ENCODE measurements at places on chromosomes 2 and 18. TPM values are rescaled to one million over a fixed set of nuclear protein-coding genes. Genes with fewer than 3 reads are reported as not detected.

The UGT1A9 gene
- total RNA-seq = not detected

The SIX3 gene
- total RNA-seq = 1.2 TPM

The EML6 gene
- 6.6 TPM for total RNA-seq

The CD8B2 gene
- total RNA-seq = not detected

The SRD5A2 gene
- total RNA-seq = not detected

The EFEMP1 gene
- total RNA-seq = 0.34 TPM

The PCARE gene
- total RNA-seq = not detected

The RAB31 gene
- 46.9 TPM for total RNA-seq

The GKN1 gene
- not detected for total RNA-seq

DNA sequence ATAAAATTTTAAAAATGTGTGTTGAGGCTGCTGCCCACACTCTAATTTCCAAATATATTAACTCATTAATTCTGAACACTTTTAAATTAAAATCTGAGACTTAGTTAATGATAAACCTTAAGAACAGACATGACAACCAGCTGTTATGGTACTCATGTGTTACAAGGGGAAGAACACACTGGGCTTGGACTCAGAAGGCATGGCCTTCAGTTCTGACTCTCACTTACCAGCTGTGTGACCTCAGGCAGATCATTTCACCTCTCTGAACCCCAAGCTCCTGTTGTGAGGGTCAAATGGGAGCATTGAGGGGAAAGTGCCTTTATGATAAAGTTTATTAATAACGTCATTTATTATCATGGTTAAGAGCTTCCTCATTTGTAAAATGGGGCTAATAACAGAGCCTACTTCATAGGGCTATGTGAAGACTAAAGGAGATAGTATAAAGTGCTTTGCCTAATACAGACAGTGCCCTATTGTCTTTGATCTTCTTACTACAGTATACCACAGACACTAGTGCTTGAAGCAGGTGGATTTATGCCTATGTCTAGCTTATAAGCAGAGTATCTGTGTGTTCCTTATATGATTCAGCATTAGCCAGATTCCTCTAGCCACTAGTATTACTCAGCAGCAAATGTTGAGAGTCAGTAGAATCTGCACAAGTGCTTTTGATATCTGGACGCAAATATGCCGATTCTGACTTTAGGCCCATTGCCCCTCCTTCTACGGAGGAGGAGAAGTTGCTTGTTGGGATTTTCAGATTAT is 99.6 kb downstream of the SGPP2 start:
- H3K4me3 ChIP-seq = no peak overlapping the region
- H3K27ac ChIP-seq = no peak overlapping the region
- DNase-seq = no peak
- H3K36me3 ChIP-seq = no peaks in the 10 kb centered on the region
- peaks cover 4% of the 10 kb centered on the region for H3K4me1 ChIP-seq

DNA sequence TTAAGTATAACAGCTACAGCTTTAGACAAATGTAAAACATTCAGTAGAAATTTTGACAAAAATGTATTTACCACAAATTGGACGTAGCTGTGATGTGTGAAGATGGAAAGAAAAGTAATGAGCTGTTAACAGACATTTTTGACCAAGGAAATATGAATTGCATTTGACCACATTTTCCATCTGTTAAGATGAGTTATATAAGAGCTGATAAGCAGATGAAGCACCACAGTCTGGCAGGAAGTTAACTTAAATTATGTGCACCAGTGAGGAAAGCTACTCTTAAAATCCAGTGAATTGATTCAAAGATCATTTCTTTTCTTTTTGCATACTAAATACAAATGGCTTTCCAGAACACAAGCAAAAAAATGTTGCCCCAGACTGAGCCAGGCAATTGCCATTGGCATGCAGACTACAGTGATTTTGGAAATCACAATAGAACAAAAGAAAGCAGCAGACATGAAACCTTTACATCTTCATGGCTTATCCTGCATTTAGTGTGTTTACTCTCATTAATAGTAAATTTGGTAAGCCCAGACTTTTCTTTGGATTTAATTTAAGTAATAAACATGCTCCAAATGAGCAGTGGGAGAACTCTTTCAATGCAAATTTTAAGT is 493.7 kb downstream of the TMX3 start:
- no peak overlapping the region for H3K4me3 ChIP-seq
- H3K27ac ChIP-seq = no peak overlapping the region
- no peak for DNase-seq
- no peaks in the 10 kb centered on the region for H3K36me3 ChIP-seq
- no peaks in the 10 kb centered on the region for H3K27me3 ChIP-seq

GRCh38 chr2:17800693-17801458 is 15.4 kb upstream of the MSGN1 start:
- H3K27me3 ChIP-seq = peaks cover 11% of the 10 kb centered on the region
- no peaks in the 10 kb centered on the region for H3K4me1 ChIP-seq
- no peaks in the 10 kb centered on the region for H3K36me3 ChIP-seq

DNA sequence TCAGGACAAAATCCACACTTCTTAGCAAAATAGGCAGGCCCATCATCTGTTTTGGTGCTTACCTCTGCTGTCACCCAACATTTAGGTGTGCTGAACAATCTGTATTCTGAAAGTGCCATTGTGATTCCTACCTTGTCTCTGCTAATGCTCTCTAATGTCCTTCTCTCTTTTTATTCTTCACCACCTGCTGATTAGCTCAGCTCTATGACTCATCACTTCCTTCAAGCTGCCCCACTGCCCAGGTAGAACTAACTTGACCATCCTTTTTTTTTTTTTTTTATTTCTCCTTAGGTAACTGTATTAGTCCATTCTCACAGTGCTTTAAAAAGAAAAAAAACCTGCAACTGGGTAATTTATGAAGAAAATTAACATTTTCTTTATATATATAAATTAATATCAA is 478.7 kb upstream of the POU3F3 start:
- no peak overlapping the region for H3K27ac ChIP-seq
- H3K4me3 ChIP-seq = no peak overlapping the region
- no peaks in the 10 kb centered on the region for H3K27me3 ChIP-seq
- no peaks in the 10 kb centered on the region for H3K36me3 ChIP-seq
- no peak for DNase-seq

DNA sequence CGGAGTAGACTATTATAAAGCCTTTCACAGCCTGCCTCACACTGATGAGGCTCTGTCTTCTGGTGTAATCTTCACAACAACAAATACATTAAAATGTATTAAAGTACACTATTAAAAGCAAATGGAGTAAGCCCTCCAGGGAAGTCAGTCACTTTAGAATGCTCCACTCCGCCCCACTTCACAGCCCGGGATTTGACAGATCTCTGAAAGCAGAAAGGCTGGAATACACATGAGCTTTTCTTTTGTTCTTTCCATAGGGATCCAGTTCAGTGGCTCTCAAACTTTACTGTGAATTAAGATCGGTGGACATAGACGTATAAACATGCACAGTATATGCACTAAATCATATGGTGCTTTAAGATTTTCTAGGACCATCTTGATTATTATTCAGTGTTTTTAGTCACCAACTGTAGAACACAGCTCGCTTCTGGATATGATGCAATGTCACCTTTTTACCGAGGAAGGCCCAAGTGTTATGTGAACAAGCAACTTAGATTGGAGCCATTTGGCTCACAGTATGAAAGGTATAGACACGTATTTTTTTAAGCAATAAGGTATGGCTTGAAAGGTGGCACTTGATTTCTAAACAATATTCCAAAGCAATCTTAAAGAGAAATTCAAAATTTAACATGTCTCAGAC is 151.1 kb downstream of the PRKCE start:
- no peaks in the 10 kb centered on the region for H3K27me3 ChIP-seq
- H3K36me3 ChIP-seq = no peaks in the 10 kb centered on the region
- no peak overlapping the region for H3K4me3 ChIP-seq
- H3K4me1 ChIP-seq = no peaks in the 10 kb centered on the region

- no peaks in the 10 kb centered on the region for H3K27me3 ChIP-seq
- no peaks in the 10 kb centered on the region for H3K36me3 ChIP-seq
- no peak overlapping the region for H3K4me3 ChIP-seq
- no peaks in the 10 kb centered on the region for H3K4me1 ChIP-seq
Observed at GRCh38 chr2:211306929-211307328, 750.5 kb downstream of the CPS1 start.

- H3K4me1 ChIP-seq = peaks cover 55% of the 10 kb centered on the region
- no peaks in the 10 kb centered on the region for H3K27me3 ChIP-seq
- H3K36me3 ChIP-seq = no peaks in the 10 kb centered on the region
Observed at GRCh38 chr2:201256082-201256481, 4.3 kb upstream of the CASP8 start.

DNA sequence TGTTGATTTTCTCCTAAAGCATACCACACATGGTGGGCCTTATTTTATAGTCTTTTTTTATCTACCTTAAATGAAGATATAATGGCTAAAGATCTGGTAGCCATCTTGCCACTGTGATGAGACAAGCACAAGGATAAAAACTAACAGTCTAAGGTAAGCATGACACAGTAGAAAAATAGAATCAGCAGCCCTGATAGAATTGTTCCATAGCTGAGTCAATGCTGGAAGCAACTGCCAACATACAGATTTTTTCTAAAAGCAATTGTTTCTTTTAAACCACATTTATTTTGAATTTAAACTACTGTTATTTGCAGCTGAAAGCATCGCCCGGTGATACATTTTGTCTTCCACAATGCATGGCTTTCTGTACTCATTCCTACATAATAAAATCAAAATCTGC is 1091.5 kb upstream of the CHAC2 start:
- DNase-seq = no peak
- H3K36me3 ChIP-seq = no peaks in the 10 kb centered on the region
- no peak overlapping the region for H3K4me3 ChIP-seq

- H3K27me3 ChIP-seq = no peaks in the 10 kb centered on the region
- H3K36me3 ChIP-seq = no peaks in the 10 kb centered on the region
- no peak overlapping the region for H3K4me3 ChIP-seq
Observed at GRCh38 chr2:231934441-231935206, 8.4 kb upstream of the NPPC start.

- no peak overlapping the region for H3K4me3 ChIP-seq
- H3K36me3 ChIP-seq = no peaks in the 10 kb centered on the region
- DNase-seq = no peak
- no peaks in the 10 kb centered on the region for H3K4me1 ChIP-seq
Observed at GRCh38 chr2:207107551-207107950, 58.2 kb downstream of the KLF7 start.

DNA sequence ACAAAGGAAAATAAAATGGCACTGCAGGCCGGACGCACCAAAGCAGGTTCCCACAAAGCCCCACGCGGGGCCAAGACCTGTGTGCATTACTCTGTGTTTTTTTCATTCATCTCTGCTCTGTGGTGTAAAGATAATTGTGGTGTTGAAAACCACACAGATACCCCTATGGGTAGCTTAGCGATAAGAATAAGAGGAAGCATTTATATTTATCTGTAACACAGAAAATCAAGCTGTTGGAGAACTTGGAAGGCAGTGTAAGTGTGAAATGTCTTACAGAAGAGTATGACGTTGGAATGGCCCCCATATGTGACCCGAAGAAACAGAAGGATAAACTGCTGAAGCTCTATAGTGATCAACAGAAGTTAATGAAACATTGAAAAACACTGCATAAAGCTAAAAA is 20.3 kb upstream of the MARCO start:
- H3K4me1 ChIP-seq = no peaks in the 10 kb centered on the region
- H3K27me3 ChIP-seq = peaks cover 37% of the 10 kb centered on the region
- no peaks in the 10 kb centered on the region for H3K36me3 ChIP-seq
- DNase-seq = no peak

DNA sequence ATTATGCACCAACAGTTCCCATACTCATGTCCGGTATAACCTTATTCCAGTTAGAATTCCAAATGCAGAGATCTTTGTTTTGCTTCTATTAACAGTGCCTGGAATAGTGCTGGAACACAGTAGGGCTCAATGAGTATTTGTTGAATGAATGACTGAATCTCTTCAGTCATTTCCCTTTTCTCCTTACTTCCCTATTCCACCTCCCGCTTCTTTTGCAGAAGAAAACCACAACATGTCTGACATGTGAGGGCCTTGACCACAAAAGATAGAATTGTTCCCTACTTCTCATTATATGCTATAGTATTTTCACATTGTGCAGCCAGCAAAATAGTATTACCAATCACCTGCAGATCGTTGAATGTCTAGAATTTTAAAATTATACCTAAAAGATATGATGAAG is 19.5 kb upstream of the HNRNPLL start:
- no peaks in the 10 kb centered on the region for H3K27me3 ChIP-seq
- H3K27ac ChIP-seq = no peak overlapping the region
- no peak for DNase-seq
- H3K4me1 ChIP-seq = no peaks in the 10 kb centered on the region
- no peaks in the 10 kb centered on the region for H3K36me3 ChIP-seq
- no peak overlapping the region for H3K4me3 ChIP-seq

DNA sequence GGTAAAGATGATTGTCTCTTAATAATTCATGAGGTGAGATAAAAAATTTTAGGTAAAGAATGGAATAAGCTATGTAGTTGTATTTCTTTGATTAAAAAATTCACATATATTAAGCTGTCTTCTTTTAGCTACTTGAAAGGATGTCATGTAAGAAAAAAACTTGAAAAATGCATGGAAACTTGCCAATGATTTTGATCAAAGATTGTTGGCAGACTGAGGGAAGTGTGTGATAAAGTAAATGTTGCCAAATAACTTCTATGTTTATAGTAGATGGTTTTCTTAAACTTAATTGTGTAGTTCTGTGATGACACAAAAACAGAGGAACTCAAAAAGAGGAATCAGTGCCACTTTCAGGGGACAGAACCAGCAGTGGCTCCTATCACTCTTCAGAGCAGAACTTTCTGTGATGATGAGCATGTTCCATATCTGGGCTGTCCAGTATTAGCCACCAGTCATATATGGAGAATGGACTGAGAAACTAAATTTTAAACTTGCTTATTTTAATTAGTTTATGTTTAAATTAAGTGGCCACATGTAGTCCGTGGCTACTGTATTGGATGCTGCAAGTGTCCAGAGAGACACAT is 51.9 kb upstream of the SLC38A11 start:
- no peaks in the 10 kb centered on the region for H3K36me3 ChIP-seq
- no peaks in the 10 kb centered on the region for H3K4me1 ChIP-seq
- H3K4me3 ChIP-seq = no peak overlapping the region
- H3K27ac ChIP-seq = no peak overlapping the region

- no peak overlapping the region for H3K27ac ChIP-seq
- no peaks in the 10 kb centered on the region for H3K36me3 ChIP-seq
- no peak for DNase-seq
- H3K4me1 ChIP-seq = no peaks in the 10 kb centered on the region
Observed at GRCh38 chr2:14554849-14555545, 77.5 kb upstream of the LRATD1 start.

- peaks cover 4% of the 10 kb centered on the region for H3K27me3 ChIP-seq
- no peaks in the 10 kb centered on the region for H3K4me1 ChIP-seq
- no peak overlapping the region for H3K4me3 ChIP-seq
- H3K27ac ChIP-seq = no peak overlapping the region
- DNase-seq = no peak
Observed at GRCh38 chr2:98277162-98277859, 68.9 kb upstream of the CNGA3 start.

DNA sequence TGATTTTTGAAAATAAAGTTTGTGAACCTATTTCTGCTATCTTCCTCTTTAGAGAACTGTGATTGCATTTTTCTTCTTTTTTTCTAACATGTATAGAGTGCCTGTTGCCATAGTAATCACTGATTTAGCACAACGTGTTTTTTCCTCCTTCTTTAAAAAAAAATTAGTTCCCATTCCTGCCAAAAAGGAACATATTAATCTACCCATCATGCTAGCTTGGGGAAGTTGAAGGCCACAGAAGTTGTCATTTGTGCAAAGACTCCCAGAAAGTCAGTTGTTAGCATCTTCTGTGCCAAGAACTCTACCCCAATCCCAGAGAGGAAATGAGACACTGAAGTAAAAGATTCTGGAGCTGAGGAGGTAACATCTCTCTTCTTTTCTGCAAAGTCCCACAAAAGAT is 57.3 kb downstream of the SLC8A1 start:
- no peaks in the 10 kb centered on the region for H3K36me3 ChIP-seq
- no peak overlapping the region for H3K4me3 ChIP-seq
- H3K27me3 ChIP-seq = no peaks in the 10 kb centered on the region
- no peak overlapping the region for H3K27ac ChIP-seq
- DNase-seq = no peak

Measured in HCT116 (cell line).